Activated CD4-positive, alpha-beta T cell treated with anti-CD3 and anti-CD28 coated beads, Interleukin-2, Interleukin-6, amounts not matched to agents 100 ng/mL and 50 ng/mL, durations not matched to agents 16 hours and 8 hours (primary cell): ENCODE measurements at places on chromosomes 2 and 18.

DNA sequence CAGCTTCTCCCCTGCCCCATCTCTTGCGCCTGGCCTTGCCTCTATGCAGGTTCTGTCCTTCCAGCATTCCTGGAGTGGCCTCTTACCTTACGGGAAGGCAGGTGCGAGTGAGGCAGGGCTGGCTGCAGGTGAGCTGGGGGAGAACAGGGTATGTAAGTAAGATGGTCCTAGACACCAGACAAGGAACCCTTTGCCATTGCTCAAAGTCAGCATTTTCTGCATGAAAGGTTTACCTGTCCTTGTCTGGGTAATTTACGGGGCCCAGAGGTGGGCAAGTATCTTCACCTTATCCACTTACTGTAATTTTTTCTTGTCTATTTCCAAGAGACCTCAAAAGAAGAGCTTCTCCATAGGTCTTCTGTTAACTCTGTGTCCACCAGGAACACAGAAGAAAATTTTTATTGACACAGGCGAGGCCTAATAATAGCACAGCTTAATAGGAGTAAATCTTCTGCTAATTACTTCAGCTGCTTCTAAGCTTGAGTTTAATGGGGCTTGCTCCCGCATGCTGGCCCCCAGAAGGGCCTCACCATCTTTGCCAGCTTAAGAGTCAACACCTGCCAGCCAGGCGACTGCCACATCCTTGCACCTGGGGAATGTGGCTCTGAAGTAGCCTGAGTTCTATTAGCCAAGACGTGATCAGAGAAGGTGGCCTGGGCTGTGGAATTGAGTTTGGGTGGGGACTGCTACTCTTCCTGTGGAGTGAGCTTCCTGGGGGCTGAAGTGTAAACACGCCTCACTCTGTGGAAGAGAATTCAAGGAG is 27.1 kb downstream of the PCARE start:
- DNase-seq = no peak

GRCh38 chr2:188600536-188601210 is 309.0 kb downstream of the GULP1 start:
- DNase-seq = no peak

DNA sequence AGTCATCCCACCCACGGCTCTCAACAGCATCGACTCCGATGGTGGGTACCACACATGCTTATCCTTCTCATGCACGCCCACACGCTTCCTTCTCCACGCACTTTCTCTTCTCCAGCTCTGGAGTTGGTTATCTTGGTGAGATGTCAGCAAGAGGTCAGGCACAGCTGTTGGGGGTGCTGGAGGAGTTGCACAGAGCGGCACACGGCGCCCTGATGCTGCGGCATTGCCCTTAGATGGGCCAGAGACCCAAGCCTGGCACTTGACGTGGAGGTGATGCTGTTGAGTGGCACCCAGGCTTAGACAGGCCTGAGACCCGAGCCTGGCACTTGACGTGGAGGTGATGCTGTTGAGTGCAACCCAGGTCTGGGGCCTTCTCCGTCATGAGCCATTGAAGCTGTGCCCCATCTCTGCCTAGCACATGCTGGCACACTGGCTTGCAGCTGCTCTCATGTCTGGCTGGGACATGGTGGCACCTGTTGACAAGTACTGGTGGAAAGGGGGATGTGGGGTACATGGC is 83.2 kb downstream of the DGKD start:
- no peak for DNase-seq

DNA sequence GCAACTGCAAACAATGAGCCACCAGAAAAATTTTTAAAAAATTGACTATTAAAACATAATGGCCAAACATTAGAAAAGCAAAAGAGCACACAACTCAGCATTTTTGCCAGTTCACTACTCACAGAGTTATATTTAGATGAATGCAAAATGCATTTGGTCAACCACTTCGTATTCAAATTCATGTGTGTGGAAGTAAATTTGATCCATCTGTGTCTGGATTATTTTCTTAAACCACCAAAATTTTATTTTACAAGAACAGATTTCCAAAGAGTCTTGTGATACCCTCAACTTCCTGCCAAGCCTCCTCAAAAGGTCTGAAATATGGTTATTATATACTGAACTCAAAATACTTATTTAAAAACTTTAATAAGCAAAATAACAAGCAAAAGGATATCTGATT is 57.4 kb downstream of the PPP1R1C start:
- DNase-seq = no peak

GRCh38 chr2:125296742-125297141 is 1271.7 kb downstream of the CNTNAP5 start:
- DNase-seq = no peak

DNA sequence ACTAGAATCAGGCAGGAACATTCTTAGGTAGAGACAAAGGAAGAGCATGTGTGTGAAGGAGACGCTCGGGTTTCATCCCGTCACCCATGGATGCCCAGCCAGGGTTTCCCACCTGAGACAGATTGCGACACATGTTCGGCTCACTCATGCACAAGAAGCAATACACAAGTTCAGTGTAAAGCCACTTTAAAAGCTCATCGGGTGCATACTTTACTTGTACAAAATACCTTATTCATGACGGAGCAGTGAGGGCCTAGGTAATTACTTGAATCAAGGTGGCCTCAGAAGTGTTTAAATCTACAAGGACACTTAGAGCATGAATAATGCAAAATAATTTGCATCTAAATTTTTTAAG is 42.0 kb downstream of the ZEB2 start:
- no peak for DNase-seq

- peak; percentile 14 for DNase-seq
These were observed 213.4 kb upstream of the BOD1L2 start for GRCh38 chr18:56933472-56933871.

- DNase-seq = no peak
These were observed 141.7 kb upstream of the SERPINE2 start for GRCh38 chr2:224180810-224181209.

GRCh38 chr2:9423922-9424272 is 443 bp downstream of the CPSF3 start:
- peak; percentile 39 for DNase-seq
